ENCODE measurements at places on chromosomes 5 and 9.

DNA sequence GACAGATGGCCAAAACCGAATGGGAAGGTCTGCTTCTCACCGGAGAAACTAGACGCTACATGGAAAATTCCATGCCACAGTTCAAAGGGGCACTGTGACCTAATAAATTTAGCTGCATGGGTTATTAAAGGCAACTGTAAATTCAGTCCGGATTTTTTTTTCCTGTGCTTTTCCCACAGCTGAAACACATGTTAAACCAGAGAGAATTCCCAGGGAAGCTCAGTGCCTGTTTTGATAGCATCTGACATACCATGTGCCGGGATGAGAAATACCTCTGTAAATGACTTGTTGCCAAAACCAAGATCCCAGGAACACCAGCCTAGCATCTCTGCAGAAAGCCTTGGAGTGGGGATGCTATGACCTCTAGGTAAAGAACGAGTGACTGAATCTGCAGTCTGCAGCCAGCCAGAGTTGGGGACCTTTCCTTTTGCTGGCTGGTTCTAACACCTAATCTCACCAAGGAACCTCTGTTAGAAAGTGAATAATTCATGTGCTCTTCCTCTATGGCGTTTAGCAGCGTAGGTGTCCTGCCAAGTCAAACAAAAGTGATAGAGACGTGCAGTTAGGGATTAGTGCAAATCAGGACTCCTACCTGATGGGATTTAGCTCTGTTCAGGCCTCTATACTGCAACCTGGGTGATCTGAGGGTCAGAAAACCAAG lies 77.9 kb downstream of the SLIT3 start:
- no peak for DNase-seq

DNA sequence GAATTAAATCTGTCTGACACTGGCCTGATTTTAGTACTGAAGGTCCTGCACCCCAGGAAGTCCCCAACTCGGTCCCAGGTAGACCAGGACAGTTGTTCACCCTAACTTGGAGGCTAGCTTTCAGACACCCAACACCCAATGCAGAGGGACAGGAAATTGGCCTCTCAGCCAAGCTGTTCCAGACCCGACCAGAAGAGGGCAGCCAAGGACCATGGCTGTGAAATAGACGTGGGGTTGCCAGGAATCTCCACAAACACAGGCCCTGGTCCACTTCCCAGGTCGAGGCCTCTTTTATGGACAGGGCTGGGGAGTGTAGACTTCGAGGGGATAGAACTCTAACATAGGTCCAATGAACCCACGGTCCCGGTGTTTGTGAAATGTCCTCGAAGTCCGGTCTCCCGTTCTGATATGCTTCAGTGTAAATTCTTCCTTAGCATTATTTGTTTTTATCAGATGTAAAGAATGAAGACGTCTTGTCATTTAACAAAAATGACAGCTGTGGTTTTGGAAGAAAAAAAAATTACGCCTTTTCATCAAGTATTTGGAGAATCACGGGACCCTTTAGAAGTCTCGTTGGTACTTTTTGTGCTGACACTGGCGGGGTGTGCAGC lies 260.3 kb upstream of the ADAMTS16 start:
- no peak for DNase-seq

- DNase-seq = no peak
Observed at GRCh38 chr5:135307143-135307903, 91.7 kb downstream of the MACROH2A1 start.

DNA sequence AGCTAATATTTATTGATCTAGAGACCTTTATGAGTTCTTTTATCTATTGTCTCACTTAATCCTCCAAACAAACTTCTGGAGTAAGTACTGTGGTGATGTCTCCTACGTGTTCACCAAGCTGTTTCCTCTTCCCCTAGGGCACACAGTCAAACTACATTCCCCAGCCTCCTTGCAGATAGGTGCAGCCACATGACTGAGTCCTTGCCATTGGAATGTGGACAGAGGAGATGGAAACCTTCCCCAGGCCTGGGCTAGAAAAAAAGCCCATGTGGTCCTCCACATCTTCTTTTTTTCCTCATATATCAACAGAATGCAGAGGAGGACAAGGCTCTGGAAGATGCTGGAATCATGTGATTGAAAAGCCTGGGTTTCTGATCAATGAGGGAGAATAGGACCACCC lies 88.0 kb downstream of the ANKRD55 start:
- no peak for DNase-seq

DNA sequence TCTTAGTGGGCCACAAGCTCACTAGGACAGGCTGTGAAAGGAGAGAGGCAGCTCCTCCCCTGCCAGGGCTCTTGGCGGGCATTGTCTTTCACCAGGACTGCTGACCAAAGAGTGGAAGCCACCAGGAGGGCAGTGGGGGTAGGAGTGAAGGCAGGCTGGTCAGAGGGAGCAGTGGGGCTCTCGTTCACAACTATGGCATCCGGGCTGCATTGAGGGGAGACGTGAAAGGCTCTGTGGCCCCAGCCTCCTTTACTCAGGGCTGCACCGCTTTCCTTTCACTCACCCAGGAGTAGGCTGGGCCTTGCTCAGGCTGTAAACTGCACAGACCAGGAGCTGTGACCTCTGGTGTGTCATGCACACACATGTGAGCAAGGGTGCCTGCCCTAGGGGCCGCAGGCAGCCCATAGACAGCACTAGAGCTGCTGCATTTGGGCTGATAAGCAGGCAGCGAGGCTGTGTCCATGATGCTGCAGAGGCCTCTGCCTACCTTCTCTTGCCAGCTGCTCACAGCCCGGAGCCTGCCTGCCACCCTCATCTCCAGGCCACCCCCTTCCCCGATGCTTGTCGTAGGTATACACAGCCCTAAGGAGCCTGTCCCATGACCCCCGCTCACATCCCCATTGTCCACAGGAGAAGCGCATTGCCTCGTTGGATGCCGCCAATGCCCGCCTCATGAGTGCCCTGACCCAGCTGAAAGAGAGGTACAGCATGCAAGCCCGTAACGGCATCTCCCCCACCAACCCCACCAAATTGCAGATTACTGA lies 130.4 kb downstream of the DAB2IP start:
- no peak for DNase-seq

GRCh38 chr9:2638871-2639673 lies 17.5 kb downstream of the VLDLR start:
- DNase-seq = no peak

- peak; percentile 70 for DNase-seq
Observed at GRCh38 chr5:95631991-95632675, 12.2 kb downstream of the GPR150 start.

DNA sequence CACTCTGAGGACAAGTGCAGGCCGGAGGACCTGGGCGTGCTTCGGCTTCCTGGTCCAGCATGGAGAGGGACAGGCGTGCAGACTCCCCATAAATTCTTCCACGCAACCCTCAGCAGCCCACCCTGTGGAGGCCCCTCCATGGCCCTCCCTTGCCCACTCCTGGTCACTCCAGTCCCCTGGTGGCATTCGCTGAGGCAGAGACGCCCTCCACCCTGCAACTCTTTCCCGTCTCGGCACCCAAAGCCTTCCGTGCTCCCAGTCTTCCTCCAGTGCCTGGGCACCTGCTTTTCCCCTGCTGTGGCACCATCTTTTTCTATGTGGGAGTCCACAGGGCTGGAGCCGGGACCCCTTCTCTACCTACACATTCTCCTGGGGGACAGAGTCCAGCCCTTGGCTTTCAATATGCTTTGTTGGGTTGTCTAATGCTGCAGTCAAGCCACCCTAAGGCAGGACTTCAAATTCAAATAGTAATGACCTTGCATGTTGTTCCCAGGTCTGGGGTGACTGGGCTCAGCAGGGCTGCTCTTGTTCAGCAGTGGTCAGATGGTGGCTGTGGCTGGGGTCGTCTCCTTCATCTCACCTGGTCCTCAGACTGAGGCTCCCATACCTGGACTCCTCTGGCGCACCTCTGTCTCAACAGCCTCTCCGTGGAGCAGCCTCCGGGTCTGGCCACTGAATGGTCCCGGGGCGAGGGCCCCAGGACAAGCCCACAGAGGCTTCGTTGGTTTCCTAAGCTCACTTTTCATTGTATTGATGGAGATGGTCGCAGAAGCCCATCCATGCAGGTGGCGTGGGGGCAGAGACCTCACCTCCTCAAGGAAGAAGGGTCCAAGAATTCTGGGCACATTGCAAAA lies 15.2 kb downstream of the MRPL36 start:
- DNase-seq = no peak

DNA sequence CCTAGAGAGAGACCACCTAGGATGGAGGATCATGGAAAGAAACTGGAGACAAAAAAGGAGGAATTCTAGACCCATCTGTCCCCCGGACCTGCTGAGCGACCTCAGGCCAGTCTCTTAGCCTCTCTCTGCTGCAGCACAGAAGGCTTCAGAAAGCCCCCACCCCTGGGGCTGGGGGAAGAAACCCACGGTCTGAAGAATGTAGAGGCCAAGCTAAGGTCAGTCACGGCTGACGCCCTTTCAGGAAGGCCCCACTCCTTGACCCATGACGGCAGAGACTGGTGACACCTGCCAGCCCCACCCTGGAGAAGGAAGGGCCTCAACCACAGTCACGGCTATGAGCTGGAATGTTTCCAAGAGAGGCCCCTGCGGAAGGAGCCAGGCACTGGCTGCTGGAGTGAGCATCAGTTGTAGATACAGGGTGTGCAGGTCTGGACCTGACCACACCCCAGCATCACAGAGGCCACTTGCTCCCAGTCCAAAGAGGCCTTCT lies 120.5 kb upstream of the BOD1 start:
- DNase-seq = no peak

- no peak for DNase-seq
Observed at GRCh38 chr5:131607418-131607817, 27.6 kb downstream of the RAPGEF6 start.

DNA sequence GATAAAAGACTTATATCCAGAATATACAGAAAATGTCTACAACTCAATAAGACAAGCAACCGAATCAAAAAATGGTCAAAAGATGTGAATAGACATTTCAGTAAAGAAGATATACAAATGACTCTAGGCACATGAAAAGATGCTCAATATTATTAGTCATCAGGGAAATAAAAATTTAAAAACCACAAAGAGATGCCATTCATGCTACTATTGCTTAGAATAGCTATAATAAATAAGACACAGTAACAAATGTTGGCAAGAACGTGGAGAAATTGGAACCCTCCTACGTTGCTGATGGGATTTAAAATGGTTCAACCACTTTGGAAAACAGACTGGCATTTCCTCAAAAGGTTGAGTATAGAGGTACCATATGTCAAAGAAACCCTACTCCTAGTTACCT lies 39.8 kb downstream of the POLK start:
- no peak for DNase-seq

GRCh38 chr5:154481584-154482381 lies 3.8 kb upstream of the HAND1 start:
- no peak for DNase-seq

DNA sequence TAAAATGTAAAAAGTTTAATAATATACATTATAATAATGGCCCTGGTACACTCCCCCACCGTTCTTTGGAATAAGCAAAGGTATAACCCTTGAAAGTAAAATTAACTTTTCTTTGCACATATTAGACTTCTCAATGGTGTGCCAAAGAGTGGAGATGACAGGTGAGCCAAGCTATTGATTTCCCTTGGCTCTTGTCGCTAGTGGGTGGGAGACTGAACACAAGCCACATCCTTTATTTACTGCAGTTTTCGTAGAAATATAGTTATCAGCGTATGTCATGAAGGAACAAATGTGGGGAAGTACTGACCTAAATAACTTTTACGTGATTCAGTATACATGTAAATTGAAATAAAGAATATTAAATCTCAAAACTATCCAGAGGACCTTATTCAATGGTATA lies 549.3 kb downstream of the RAB3C start:
- no peak for DNase-seq

- no peak for DNase-seq
Observed at GRCh38 chr5:68968429-68968828, 125.4 kb upstream of the SLC30A5 start.

DNA sequence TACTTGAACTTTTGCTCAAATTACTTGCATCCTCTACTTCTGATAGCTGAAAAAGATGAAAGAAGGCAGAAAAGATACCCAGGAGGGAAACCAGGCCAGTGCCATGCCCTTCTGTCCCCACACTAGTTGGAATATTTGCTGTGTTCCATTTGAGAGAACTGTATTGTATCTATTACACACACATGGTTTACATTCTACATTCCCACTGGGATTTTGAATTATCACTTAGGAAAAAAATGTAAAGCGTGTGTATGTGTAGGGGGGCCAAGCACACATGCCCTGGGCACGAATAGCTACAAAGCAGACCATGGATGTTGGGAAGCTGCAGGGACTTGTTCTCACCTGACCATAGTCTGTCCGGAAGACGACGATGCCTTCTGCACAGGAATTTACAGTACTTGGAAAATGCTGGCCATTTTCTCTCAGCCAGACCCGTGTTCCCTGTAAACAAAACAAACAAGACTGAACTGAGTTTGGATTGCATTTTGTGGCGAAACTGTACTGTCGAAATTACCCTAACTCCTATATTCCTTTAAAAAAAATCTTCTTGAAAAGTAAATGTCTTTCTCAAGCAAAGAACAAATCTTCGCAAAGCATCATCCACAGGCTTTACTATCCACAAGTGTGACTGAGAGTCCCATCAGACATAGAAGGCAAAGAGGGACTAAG lies 58.7 kb downstream of the MYO10 start:
- DNase-seq = no peak

- DNase-seq = no peak
Observed at GRCh38 chr9:16509997-16510396, 360.5 kb downstream of the BNC2 start.

GRCh38 chr9:83526901-83527300 lies 11.3 kb downstream of the FRMD3 start:
- DNase-seq = no peak

DNA sequence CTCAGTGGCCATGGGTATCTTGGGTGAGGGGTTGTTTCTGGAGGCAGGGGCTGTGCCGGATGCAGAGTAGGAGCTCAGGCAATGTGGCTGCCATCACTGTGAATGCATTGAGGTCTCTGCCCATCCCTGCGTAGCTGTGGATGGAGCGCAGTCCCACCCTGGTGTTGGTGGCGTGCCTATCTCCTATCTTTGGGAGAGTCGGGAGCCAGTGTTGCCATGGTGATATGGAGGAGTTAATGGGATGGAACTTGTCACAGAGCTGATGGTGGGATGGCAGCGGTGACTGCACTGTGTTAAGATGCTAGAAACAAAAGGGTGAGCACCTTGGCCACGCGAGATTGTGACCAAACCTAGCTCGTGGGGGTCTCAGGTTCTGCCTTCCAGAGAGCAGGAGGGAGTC lies 197.3 kb downstream of the MELK start:
- DNase-seq = no peak

DNA sequence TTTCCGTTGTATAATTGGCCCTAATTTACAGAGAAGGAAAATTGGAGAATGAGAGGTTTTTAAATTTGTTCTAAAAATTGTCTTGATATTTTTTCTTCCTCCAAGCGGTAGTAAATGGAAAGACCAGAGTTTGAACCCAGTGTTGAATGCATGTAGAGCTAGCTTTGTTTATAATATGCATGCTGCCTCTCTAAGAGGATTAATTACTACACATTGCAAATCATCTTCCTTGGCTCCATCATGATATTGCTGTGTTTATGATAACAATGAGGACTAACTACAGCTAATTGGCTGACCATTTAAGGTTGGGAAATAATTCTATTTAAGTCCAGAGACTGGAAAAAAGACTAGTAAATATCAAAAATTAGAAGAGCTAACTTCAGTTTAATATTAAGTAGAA lies 338.5 kb downstream of the PLK2 start:
- no peak for DNase-seq
